ENCODE measurements at places on chromosomes 4 and X.

GRCh38 chr4:24475756-24476155 lies 108.6 kb downstream of the DHX15 start:
- no peak for DNase-seq

GRCh38 chr4:103008875-103009729 lies 10.4 kb downstream of the SLC9B1 start:
- DNase-seq = peak; percentile 81

DNA sequence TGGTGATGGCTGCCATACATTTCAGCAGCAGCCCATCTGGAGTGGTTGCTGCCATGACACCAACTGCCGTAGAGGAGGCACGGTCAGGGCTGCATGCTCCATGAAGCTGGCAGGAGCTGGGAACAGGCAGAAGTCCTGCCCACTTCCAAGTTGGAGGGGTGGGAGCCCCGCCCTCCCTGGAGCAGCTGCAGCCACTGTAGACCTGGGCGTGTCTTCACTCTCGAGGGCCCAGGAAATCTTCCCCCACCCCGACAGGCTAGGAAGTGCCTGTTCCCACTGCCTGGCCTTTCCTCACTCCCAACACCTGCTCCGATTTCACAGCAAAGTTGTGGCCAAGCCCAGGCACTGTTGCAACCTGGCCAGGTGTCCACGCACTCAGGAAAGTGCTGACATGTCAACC lies 42.3 kb downstream of the NALF2 start:
- DNase-seq = no peak

DNA sequence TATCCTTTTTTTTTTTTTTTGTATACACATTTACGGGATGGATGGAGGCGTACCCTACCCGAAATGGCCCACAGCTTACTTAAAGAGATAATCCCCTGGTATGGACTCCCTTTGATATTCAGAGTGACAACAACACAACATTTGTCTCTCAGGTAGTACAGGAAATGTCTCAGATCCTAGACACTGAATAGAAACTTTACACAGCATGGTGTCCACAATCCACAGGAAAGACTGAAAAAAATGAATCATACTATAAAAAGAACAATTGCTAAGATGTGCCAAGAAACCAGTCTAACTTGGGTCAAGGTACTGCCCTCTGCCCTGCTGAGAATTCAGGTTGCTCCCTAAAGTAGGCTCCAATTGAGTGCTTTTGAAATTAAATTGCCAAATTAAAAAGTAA lies 100.8 kb upstream of the LANCL3 start:
- no peak for DNase-seq

- DNase-seq = peak; percentile 10
Measured at GRCh38 chr4:184347251-184348239, 126.8 kb downstream of the IRF2 start.

DNA sequence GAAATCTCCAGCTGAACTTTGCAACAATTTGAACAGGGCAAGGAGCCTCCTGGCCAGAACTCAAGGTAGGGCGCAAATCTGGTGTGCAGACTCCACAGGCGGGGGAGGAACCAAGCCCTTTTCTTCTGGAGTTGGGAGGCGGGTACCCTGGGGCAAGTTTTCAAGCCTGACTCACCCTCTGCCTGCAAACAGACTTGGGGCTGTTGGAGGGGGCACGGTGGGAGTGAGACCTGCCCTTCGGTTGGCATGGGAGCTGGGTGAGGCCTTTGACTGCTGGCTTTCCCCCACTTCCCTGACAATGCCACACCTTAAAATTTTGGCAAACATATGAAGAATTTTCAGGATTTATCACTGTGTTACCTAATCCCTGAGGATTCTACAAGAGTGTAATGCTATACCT lies 709.8 kb upstream of the DIAPH2 start:
- DNase-seq = no peak

DNA sequence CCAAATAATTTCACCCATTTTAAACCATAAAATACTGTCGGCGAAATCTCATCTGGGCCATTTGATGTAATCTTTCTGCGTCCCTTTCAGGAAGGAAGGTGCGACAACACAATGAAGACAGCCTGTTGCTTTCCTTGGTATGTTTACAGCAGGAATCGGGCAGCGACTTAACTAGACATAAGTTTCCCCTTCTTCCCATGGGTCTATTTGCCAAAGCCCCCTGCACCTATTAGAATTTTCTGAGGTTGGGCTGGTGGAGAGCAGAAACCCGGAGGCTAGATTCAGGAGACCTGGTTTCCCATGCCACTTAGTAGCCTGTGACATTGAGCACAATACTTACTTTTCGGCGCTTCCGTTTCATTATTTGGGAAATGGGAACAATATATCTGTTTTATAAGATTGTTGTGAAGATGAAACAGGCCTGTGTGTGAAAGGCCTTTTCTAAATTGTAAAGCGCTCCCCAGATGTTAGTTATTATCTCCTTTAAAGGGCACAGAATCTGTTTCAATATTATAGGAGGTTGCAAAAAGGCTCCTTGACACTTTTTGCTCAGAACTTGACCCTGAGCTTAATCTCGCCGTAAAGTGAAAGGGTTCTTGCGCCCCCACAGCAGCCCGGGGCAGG lies 552 bp upstream of the AFF1 start:
- no peak for DNase-seq

GRCh38 chr4:150236626-150237025 lies 158.4 kb downstream of the DCLK2 start:
- DNase-seq = no peak

GRCh38 chr4:8205749-8206611 lies 6.9 kb downstream of the SH3TC1 start:
- no peak for DNase-seq

DNA sequence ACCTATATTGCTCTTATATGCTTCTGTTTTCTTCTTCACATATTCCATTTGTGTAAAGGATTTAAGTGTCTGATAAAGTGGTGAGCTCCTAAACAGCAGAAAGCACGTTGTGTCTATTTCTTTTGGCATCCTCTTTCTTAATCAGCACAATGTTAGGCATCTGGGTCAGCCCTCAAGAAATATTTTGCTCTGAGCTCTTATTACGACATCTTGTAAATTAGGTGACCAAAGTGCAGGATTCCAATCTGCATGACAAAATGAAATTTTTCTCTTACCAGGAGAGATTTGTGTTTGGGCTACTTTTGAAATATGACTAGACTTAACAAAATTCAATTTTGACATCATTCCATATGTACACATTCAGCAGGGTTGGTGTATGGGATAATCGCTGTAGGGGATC lies 210.0 kb upstream of the IGFBP7 start:
- no peak for DNase-seq

GRCh38 chr4:174156239-174156826 lies 127.1 kb downstream of the FBXO8 start:
- peak; percentile 38 for DNase-seq

GRCh38 chr4:153246446-153247115 lies 42.3 kb downstream of the TRIM2 start:
- DNase-seq = no peak

- no peak for DNase-seq
Measured at GRCh38 chrX:152928761-152929400, 31.0 kb downstream of the ZNF185 start.

GRCh38 chr4:72326692-72327632 lies 242.1 kb downstream of the ADAMTS3 start:
- no peak for DNase-seq

- DNase-seq = no peak
Measured at GRCh38 chr4:123937581-123937980, 541.0 kb downstream of the SPRY1 start.

GRCh38 chr4:140661550-140661949 lies 92.8 kb upstream of the UCP1 start:
- DNase-seq = no peak

DNA sequence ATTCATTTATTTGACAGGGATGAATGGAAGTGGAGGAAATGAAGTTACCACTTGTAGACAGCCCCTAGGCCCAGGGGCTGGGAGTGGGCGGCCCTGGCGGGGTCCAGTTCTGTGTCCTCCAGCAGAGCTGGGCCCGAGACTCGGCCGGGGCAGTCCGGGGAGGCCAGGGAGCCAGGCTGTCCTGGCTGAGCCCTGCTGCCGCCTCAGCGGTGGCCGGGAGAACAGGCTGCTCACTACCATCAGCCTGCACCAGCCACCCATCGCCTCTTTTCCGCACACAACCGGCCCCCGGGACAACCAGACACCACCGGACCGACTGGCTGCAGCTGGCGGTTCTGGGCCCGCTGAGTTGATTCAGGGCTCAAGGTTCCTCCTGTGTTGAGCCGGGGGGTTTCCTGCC lies 25.6 kb downstream of the CLDN34 start:
- DNase-seq = no peak

DNA sequence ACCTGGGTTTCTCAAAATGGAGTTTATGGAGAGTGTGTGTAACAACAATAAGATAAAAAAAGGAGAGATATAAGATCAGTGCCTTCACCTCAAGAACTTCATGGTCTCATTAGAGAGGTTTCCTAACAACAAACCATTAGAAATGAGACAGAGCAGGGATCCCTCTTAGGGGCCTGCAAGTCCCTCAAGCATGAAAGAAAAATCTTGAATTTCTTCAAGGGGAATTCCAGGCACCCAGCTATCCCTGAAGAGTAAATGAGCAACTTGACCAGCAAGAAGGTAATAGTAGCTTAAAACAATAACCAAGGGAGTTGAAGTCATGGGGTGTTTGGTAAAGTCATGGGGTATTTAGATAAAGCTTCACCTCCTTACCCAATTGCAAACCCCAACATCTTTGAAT lies 49.7 kb upstream of the TLR3 start:
- DNase-seq = no peak

GRCh38 chr4:18041114-18041513 lies 19.6 kb upstream of the LCORL start:
- DNase-seq = no peak

DNA sequence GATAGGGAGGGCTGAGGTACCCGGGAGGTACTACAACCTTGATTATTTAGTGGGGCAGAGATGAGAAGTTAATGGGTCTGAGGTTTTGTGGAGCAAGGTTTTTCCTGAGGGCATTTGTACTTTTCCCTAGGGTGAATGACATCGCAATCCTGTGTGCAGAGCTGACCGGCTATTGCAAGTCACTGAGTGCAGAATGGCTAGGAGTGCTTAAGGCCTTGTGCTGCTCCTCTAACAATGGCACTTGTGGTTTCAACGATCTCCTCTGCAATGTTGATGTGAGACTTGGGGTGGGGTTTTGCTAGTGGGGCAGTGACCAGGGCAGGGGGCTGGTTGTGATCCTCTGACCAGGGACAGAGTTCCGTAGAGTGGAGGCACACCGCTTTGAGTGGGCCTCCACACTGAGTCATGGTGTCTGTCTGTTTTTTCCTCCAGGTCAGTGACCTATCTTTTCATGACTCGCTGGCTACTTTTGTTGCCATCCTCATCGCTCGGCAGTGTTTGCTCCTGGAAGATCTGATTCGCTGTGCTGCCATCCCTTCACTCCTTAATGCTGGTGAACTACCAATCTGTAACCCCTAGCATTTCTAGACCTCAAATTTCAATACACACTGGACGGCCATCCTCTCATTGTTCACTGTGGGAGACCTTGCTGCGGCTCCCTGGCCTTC lies 9.9 kb downstream of the MED12 start:
- DNase-seq = no peak

DNA sequence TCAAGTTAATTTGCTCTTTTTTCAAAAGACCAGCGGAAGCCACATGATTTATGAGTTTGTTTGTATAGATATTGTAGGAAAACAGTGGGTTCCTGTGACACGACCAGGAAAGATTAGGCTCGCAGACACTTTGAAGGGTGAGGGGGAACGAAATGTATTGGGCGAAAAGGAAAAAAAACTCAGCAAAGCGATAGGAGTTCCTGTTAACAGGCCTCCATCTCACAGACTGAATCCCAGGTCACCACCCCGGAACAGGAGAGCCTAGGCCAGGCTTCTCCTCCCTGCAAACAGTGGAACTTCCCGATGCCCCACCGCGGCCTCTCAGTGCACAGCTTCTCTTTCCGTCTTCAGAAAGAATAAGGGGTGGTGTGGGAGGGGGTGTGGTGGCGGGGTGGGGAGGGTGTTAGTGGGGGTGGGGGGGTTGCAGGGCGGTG lies 181.8 kb upstream of the GPRIN3 start:
- no peak for DNase-seq

DNA sequence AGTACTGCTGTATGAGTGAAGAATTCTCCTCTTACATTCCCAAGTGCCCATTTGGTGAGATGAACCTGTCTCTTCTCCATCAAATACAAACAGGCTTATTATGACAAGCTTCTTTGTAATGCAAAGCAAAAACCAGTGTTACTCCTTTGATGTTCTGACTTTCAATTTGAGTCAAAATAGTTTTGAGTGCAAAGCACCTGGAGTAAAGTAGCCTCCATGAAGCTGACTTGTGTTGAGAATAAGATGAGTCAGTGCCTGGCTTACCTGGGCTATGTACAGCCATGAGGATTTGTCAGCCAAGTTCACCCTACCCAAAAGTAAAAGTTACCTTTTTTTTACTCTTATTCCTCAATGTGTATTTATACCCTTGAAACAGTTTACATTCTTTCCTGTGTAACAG lies 132.5 kb upstream of the FMR1 start:
- DNase-seq = no peak

GRCh38 chr4:77074381-77074831 lies 1.4 kb downstream of the CCNI start:
- no peak for DNase-seq

GRCh38 chr4:42442601-42443000 lies 45.3 kb downstream of the SHISA3 start:
- no peak for DNase-seq

- DNase-seq = peak; percentile 62
Measured at GRCh38 chr4:101103381-101104142, 243.8 kb downstream of the PPP3CA start.

GRCh38 chrX:150752124-150752523 lies 58.9 kb downstream of the MTMR1 start:
- DNase-seq = no peak

DNA sequence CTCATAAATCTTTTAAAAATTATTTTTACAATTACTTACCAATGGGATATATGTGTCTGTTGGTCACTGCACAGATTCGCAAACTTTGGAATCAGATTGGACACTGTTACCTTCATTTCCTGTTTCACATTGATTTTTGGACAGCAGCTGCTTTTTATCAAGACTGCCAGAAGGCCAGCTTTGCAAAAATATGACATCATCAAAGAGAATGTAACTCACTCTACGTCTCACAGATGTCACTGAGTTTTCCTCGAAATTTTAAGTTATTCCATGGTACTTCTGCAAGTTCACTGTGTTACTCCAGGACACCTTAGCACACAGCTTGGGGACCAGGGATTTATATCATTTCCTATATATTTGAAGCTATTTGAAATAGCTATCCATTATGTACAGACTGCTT lies 31.8 kb upstream of the MAGEB2 start:
- DNase-seq = no peak

DNA sequence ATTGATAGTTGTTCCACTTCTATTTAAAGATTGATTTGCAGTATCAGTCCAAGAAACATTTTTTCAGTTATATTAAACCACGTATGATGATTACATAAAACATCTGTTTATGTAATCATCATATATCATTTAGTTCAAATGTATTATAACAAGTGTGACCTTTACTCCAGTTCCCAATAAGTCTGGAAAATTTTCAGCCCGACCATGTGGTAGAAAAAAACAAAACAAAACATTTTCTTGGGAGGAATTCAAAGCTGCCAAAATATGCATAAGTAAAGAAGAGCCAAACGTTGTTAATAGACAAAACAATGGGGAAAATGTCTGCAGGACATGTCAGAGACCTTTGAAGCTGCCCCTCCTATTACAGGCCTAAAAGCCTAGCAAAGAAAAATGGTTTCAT lies 709.1 kb downstream of the FAT4 start:
- DNase-seq = no peak

All from midbrain (tissue), 1 donor.